ENCODE measurements at places on chromosomes 3 and 15.

DNA sequence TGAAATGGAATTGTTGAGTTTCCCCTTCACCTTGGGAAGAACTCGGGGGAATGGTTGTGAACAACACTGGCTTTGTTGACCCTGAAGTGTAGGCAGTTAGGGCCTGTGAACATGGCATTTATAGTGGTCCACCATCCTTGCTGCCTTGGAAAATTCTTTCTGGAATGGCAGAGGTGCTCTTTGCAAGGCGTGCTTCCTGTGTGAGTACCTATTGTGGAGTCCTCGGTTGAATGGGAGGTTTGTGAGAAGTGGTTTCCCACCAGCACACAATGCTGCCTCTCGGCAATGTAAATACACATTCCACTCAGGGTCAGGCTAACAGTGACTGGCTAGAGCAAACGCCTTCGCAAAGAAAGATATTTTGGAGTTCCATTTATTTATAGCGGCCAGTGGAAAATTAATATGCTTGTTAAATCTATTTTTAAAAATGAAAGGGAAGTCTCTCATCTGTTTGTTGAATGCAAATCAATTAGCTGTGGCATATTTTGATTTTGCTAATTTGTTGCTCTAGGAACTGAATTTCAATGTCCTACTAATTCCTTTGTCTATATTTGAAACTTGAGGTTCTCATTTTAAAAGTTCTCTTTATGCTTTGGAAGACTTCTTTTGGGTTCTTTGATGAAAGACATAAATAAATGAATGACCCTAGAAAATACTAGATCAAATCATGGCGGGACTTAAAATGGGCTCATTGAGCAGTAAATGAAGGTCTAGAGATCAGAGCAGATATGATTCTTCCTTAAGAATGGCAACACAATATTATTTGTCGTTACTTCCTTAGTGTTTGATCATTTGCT, 59.5 kb downstream of the FNDC3B start:
- DNase-seq, result no peak

DNA sequence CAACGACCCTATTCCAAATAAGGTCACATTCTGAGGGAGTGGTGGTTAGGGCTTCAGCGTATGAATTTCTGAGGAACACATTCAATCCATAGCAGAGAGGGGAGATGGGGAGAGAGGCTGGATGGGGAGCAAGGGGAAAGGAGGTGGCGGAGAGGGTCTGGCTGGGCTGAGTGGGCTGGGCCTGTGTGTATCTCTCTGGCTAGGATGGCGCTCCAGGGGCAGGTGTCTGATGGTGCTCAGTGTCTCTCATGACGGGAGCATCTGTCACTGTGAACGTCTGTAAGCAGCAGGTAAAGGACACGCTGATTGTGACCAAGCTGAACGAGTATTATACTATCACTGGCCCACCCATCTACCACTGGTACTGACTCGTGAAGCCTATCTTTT, 159.6 kb downstream of the XXYLT1 start:
- no peak for DNase-seq

DNA sequence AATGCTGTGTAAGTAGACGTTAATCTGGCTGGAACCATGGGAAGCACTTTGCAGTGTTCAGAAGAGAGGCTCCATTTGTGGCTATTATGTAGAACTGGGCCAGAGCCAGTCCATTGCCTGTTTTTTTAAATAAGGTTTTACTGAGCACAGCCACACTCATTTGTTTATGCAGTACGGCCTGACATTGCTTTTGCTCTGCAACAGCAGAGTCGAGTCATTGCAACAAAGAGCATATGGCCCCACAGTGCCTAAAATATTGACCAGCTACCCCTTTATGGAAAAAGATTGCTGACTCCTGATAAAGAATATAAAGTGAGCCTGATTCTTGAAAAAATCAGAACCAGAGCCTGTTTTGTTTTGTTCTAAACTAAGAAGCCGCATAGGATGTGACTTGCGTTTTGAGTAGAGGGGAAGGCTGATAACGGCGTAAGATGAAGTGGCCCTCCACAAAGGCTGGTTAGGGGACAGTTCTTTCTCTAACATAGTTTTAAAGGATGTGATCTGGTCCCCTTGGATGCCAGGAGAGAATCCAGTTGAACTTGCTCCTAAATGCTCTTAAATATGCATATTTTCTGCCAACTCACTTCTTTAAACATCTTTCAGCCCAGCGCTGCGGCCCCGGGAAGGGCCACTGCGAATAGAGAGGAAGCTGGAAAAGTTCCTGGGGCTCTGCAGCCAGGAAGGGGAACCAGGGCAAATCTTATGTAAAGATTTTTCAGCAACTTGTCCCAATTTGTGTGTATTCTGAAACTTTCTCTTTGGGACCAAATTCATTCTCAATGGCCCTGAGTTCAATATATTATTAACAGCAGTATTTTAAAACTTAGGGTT, 64.5 kb downstream of the GLDN start:
- DNase-seq, result no peak

GRCh38 chr3:10395671-10396070, 74.8 kb upstream of the SEC13 start:
- DNase-seq, result no peak

DNA sequence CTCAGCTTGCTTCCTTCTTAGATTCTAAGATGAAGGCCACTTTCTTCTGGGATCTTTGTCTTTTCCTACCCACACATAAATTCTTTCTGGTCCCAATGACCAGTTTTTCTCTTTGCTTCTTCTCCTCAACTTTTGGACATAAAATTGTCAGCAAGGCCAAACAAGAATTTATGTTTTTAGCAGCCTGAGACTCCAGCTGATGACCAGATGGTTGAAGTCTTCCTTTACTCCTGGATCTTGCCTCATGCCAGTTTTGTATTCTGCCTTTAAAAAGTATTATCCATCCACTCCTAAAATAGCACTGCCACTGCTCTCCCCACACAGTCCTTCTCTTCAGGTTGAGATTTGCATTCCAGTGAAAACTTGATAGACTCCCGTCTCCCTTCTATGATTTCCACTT, 236.0 kb downstream of the VPS13C start:
- DNase-seq, result no peak

DNA sequence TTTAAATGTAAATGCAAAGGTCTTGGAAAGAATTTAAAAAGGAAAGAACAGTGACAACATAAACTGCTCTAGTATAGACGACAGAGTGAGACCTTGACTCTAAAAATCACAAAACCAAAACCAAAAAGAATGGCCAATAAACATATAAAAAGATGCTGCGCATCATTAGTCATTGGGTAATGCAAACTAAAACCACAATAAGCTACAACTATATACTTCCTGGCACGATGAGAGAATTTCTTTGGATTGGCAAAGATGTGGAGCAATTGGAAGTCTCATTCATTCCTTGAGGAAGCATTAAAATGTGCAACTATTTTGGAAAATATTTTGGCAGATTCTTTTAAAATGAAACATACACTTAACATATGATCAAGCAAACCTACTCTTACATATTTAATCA, 98.7 kb upstream of the ZPLD1 start:
- DNase-seq, result no peak

- no peak for DNase-seq
Measured at GRCh38 chr3:127777921-127778656, 44.2 kb downstream of the MGLL start.
